ENCODE measurements at places on chromosomes 11 and 22.

DNA sequence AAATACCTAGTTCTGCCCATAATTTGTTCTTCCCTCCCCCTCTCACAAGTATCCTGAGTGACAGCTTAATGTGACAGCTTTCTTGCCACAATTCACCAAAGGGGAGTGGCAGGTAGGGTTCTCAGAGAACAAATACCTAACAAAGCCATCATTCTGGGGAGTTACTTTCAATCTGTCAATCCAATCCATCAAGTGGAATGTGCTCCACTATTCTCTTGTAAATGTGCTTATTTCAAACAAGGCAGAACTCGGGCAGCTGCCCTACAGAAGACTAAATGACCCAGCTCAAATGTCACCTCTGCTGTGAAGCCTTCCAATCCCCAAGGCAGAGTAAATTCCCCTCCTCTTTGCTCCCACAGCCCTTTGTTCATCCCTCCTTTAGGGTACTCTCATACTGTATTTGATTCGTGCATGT is 27.8 kb downstream of the LGR4 start:
- DNase-seq: no peak

DNA sequence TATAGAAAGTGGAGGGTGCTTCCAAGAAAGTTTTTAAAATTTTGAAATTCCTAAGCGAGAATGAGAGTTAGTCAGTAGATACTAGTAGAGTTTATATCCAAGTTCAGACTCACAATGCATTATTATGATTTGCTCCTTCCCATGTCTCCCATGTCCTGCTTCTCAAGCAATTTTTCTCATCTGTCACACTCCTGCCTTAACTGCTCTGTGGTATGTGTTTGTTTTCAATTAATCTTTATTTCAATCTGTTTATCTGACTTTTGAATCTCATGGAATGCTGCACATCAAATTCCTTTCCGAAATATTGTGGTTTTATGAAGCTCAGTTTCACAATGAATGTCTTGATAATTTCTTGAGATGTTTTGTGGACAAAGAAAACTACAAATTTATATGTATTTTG is 18.1 kb downstream of the THY1 start:
- DNase-seq: no peak

GRCh38 chr11:12269104-12269441 is 108.3 kb upstream of the PARVA start:
- no peak for DNase-seq

DNA sequence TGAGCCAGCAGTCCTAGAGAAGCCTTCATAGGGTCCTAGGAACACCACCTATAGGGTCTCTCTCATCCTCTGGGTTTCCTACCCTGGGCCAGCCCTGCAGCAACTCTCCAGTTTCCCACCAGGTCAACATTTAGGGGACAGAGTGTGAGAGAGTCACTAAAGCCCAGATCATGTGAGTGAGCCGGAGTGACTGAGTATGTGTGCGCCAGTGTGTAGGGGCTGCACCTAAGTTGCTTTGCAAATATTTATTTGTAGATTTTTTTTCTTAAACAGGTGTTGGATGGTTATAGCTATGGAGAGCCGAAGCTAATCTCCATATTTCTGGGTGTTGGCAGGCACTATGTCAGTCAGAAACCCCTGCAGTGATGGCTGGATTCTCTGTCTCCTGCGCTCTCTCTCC is 232.5 kb upstream of the NCAM1 start:
- DNase-seq: no peak

DNA sequence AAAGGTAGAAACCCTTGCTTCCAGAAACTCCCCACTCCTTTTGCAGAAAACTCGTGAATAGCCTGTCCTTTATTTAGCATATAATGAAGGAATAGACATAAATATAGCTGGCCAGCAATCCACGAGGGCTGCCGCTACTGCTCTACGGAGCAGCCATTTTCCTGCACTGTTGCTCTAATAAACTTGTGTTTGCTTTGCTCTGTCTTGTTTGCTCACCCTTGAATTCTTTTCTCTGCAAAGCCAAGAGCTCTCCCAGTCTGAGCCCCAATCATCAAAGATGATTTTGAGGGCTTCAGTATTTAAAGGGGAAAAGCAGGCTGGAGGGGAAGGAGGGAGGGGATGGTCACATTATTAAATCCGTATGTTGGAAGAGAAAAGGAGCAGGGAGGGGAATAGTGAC is 16.6 kb upstream of the CHKA start:
- no peak for DNase-seq

GRCh38 chr11:117945047-117945810 is 16.0 kb upstream of the TMPRSS13 start:
- DNase-seq: no peak

DNA sequence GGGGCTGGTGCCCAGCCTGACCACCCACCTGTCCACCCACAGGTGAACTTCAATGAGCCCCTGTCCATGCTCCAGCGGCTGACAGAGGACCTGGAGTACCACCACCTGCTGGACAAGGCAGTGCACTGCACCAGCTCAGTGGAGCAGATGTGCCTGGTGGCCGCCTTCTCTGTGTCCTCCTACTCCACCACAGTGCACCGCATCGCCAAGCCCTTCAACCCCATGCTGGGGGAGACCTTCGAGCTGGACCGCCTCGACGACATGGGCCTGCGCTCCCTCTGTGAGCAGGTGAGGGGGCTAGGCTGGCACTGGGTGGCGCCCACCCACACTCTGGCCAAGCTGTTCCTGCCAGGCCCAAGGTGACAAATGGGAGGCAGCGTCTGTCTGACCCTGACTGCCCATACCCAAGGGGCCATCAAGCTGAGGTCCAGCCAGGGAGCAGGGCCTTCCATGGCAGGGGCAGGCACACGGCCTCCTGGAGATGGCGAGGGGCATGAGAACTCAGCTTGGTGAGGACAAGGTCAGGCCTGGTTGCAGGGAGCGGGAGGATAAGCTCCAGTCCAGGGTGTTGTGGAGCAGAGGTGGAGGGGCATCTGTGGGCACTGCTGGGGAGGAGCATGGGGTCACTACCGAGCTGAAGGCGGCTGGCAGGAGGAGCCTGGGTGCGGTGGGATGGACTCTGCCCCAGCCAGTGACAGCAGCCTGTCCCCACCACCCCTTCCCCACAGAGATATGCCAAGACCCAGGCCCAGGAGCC is 77.7 kb downstream of the MORC2 start:
- DNase-seq: peak; percentile 49

DNA sequence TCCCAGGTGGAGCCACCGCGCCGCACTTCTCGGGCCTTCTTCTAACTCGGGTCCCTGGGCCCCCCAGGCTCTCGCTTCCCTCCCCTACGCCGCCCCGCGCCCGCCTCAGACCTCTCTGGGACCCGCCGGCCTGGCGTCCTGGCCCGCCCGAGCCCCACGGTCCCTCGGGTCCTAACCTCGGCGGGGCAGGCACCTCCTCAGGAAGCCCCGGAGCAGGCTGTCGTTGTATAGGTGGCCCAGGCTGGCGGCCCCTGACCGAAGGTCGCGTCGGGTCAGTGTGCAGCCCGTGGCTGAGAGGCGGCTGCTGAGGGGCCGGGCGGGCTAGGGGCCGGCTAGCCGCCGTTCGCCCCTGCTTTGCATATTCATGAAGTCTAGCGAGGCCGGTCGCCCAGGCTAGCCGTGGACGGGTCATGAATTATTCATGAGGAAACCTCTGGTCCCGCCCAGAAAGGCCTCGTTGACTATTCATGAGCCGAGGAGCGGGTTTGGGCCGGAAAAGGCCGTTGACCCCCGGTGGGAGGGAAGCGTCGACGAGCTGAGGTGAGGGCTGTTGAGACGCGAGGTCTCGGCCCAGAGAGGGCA is at the start of gene HORMAD2:
Gene HORMAD2 (plus strand): TSS at position 513 of the 582 bp plus-strand sequence. CDS start 13,489 bp downstream, outside the sequence.
- DNase-seq: no peak

DNA sequence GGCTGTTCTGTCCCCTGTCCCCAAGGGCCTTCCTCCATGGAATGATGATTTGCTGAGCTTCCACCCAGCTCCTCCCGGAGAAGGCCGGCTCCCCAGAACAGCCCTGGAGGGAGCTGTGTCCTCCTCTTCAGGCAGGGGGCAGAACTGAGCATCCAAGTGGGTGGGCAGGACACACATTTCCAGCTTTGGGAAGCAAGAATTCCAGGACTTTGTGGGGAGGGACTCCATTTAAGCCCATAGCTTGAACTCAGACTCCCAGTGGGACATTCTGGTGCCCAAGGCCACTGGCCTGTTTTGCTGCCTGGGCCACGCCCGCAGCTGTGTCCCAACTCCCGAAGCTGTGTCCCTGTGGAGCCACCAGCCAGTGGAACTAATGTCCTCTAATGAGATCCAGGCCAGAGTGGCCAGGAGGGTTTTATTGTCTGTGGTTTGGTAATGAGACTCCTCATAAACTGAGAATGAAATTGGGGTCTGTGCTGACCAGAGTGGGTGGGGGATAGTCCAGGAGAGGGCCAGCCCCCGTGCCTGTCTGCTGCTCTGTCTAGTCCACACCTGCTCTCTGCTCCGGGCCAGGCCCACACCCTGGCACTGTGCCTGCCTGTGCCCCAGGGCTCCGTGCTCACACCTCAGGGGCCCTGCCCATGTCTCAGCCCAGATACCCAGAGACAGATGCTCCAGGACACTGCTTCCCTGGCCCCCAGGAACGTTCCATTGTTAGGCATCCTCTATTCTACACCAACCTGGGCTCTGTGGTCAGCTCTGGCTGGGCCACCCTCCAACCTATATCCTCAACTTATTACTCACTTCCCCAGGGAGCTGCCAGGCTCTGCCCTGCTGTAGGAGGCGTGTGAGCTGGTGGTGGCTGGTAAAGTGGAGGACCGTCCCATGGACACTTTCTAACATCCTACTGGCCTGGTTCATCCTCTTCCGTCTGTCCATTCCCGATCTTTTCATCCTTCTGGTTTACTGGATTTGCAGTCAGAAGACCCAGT is 7.6 kb downstream of the NECTIN1 start:
- DNase-seq: no peak

GRCh38 chr11:60339356-60339755 is 12.3 kb downstream of the MS4A6E start:
- DNase-seq: no peak

DNA sequence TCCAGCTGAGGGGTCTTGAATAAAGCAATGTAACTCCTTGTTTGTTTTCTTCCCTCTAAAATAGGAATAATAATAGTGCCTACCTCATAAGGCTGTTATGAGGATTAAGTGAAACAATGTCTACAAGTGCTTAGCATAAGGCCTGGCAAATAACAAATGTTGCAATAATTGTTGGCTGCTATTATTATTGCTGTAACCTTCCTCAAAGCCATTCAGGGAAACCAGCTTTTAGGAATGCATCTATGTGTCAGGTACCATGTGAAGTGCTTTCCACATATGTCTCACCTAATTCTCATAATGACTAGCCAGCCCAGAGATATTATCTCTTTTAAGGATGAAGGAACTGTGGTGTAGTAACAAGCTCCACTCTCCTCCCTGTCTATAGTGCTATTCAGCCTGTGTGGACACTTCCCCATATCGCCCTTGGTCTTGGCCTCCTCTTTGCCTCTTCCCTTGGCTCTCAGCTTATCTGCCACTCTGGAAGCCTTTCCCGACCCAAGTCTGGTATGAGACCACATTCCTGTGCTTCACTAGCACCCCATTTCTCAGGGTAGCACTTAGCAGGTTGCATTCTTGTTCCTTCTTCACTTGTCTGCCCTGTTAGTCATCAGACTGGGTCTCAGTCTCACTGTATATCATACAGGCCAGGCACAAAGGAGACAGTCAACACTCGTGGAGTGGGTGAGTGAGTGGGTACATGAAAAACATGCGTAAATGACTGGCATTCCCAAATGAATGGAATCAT is 23.8 kb downstream of the CSNK2A3 start:
- DNase-seq: no peak

Data from SJSA1 (cell line).